ENCODE measurements at places on chromosomes 5 and 9.
A peak's percentile ranks its signal among the peaks of the same experiment; 100 is the strongest.

DNA sequence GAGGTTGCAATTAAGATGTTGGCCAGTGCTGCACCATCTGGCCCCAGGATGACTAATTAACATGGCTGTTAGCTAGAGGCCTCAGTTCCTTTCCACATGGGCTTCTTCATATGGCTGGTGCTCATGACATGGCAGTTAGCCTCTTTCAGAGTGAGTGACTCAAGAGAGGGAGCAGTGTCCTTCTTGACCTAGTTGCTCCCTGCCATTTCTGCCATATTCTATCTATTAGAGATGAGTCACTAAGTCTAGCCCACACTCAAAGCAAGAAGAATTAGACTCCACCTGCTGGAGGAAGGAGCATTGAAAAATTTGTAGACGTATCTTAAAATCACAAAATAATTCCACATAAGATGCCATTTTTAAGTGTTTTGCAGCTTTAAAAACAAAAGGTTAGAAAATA is 651.2 kb upstream of the CCNG1 start:
- no peak for DNase-seq

DNA sequence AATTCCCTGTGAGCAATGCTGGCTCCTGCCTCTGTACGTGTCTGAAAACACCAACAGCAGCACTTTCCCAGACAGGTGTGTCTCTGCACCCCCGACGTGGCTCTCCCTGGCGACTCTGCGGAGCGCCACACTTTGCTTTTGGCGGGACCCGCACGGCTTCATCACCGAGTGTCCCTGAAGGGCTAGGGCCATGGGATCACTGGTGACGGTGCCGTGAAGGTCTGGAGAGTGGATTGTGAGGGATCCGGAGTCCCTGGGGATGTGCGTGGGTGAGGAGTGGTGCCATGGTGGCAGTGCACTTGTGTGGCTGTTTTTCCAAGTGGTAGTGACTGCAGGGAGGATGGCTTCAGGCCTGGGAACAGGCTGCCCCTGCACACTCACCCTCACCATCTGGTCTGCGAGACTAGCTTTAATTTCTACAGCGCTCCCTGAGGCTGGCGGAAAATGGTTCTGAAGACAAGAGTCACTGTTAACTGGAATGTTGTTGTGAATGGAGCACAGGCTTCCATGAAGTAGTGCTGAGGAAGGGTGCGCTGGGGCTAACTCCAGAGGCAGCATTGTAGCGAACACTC is 3.2 kb downstream of the NKD2 start:
- DNase-seq = no peak

- DNase-seq = peak; percentile 46
Observed at GRCh38 chr5:7745882-7746610, 104.9 kb downstream of the CFAP90 start.

DNA sequence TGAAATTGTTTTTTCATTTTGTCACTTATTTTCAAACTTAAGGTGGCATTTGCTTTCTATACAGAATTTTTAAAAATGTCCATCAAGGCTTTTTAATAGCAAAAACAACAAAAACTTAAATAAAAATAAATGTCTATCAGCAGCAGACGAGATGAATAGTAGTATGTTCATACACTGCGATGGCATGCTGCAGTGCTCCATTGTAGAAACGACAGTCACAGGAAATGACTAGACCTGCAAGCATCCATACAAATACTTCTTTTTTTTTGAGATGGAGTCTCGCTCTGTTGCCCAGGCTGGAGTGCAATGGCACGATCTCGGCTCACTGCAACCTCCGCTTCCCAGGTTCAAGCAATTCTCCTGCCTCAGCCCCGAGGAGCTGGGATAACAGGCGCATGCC is 41.4 kb downstream of the COL23A1 start:
- DNase-seq = no peak

DNA sequence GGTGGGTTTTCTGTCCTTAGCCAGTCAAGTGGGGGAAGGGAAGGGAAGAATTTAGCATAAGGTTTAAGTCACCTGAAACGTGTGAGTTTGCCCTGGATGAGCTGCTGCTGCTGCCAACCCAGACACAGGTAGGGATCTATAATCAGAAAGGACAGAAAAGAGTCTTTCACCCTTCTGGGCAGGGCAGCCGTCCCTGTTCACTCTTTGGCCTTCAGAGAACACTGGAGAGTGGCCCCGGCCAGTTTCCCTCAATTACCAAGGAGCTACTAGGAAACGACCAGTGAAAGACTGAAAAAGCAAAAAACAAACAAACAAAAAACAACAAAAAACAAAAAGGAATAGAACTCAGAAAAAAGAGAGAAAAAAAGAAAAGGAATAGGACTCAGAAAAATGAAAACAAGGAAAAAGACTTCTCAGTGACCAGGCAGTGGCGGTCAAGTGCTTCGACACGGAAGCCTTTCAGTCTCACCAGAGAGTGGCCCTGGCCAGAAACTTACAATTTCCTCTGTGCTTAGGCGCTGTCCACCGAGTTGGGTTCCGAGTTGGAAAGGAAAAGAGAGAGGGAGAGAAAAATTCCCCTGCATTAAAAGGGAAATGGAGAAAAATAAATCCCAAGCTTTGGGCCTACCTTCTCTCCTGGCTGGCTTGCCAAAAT is 2.5 kb upstream of the GM2A start:
- no peak for DNase-seq

- DNase-seq = no peak
Observed at GRCh38 chr9:23837038-23837437, 11.0 kb upstream of the ELAVL2 start.

DNA sequence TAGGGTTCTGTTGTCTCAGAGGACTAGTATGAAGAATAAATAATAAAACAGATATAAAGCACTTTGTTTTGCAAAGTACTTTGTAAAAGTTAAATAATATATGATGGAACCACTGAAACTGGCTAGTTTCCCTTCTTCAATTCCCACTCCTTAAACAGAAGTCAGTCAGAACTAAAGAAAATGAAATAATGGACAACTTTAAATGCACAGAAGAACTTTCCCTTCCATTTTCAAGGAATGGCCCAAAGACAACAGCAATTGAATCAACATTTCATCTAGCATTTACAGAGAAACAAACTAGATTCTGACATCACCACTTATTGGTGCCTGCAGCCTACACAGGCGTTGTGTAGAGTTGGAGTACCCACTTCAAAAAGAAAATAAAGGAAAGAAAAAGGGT is 16.2 kb downstream of the DIAPH1 start:
- no peak for DNase-seq

DNA sequence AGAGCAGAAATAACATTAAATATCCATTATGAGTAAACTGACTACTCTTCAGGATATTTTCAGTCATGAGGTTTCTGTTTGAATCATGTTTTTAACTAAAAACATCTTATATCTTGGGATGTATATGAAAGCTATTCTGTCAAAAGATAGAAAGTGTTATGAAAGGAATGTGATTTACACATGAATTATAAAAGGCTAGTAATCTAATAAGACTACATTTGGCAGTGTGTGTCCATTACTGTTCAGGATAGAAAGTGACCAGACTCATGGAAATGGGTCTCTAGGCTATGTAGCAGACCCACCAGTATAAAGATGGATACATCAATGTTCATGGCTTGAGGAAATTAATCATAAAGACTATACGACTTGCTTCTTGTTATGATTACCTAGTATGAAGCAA is 1328.2 kb upstream of the NUDT12 start:
- DNase-seq = no peak

GRCh38 chr9:134252084-134252830 is 74.0 kb upstream of the RXRA start:
- no peak for DNase-seq

GRCh38 chr9:32502464-32502863 is 23.5 kb downstream of the RIGI start:
- peak; percentile 58 for DNase-seq

- DNase-seq = no peak
Observed at GRCh38 chr5:87359106-87359505, 53.6 kb downstream of the CCNH start.

DNA sequence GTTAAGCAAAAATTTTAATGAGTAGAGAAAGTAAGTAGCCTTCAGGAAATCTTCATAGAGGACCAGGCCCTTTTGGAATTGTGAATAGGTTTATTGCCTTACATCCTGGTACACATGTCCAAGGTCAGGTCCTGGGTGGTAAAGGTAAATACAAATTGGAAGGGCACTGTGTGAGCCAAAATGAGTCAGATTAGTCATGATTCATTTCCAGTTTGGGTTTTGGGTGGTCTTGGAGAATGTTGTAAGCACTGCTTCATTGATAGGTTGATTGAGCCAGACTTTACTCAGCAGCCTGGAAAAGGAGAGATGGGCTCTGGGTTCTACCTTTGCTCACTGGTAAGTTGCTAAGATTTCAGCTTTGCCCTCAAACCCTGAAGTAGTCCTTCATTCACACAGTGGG is 82.5 kb upstream of the ZNF169 start:
- no peak for DNase-seq

- DNase-seq = no peak
Observed at GRCh38 chr5:132270335-132270665, 12.8 kb downstream of the PDLIM4 start.

- peak; percentile 49 for DNase-seq
Observed at GRCh38 chr5:148968311-148968710, 94.6 kb downstream of the SH3TC2 start.

- no peak for DNase-seq
Observed at GRCh38 chr5:10676224-10676623, 84.8 kb downstream of the DAP start.

DNA sequence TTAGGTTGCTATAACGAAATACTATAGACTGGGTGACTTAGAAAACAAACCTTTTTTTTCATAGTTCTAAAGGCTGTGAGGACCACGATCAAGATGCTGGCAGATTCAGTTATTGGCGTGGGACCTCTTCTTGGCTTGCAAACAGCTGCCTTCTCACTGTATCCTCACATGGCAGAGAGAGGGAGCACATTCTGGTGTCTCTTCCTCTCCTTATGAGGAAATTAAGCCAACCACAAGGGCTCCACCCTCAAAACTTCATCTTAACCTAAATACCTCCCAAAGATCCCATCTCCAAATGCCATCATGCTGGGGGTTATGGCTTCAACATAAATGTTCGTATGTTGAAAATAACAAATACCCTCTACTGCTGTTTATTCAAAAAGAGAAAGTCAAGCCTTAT is 197.1 kb downstream of the CEMIP2 start:
- no peak for DNase-seq

GRCh38 chr5:74556631-74557595 is 83.6 kb downstream of the ENC1 start:
- peak; percentile 63 for DNase-seq

DNA sequence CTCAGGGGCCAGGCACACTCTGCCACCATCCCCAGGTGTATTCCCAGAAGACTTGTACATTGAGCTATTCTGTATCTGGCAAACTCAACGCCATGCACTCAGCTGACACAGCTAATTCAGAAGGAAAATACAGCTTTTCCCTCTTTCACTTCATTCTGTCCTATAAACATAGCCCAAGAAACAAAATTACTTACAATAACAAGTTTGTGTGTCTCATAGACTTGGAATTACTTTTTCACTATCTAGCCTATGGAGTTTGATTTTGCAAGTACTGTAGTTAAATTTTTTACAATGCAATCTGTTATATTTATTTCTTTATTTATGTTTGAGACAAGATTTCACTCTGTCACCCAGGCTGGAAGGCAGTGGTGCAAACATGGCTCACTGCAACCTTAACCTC is 125.1 kb upstream of the KLF9 start:
- DNase-seq = no peak

DNA sequence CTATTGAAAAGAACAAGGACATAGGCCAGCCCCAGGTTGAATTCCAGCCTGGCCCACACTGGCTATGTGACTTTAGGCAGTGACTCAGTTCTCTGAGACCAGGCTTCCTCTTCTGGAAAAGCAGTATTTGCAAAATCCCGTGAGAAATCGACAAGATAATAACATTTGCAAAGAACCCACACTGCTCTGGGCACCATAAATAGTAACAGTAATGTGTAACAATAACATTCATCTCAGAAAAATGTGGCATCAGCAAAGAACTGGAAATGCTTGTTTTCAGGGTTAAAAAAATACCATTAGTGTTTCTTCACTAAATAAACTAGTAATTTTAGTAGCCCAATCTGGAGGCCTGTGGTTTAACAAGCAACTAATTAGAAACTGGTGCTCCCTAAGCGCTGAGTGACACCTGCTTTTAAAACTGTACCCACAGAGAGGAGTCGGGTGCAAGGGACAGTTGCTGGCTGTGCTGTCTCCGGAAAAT is 148.4 kb downstream of the TTLL11 start:
- DNase-seq = peak; percentile 59

DNA sequence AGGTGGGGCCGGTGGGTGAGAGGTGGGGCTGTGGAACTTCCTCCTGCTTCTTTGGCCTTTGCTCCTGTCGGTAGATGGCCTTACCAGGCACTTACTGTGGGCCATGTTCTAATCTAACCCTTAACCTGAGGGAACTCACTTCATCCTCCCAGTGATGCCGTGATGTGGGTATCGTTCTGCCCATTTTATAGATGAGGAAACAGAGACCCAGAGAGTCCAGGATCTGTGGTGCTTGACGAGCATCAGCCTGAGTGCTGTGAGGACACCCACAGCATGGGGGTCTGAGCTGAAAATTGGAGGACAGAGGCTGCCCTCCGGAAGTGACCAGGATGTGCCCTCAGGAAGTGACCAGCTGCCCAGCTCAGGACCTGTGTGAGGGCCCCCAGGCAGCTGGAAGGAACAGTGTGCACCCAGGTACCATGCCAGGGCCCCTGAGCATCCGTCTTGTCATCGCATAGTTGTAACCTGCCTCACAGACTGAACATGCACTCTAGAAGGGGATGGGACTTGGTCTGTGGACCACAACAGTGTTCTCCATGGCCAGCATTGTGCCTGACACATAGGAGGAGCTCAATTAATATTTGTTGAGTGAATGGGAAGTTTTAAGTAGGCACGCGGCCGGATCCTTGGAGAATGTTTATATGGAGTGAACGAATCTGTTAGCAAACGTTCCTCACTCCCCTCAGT is 8.5 kb downstream of the NEK6 start:
- peak; percentile 74 for DNase-seq

GRCh38 chr5:120457839-120458507 is 6.1 kb upstream of the PRR16 start:
- peak; percentile 63 for DNase-seq

- no peak for DNase-seq
Observed at GRCh38 chr5:362978-363765, 41.7 kb downstream of the AHRR start.

DNA sequence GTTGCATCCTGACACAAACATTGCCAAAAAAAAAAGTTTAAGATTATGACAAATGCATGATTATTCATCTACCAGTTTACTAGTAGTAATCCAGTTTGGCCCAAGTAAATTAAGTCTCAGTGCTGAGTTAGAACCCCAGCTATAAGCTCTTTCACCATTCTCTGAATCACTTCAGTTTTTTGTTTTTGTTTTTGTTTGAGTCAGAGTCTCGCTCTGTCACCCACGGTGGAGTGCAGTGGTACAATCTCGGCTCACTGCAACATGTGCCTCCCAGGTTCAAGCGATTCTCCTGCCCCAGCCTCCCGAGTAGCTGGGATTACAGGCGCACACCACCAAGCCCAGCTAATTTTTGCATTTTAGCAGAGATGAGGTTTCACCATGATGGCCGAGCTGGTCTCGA is 1.5 kb upstream of the PCYOX1L start:
- DNase-seq = no peak
